ENCODE measurements at places on chromosomes 12 and 14. TPM values are rescaled to one million over a fixed set of nuclear protein-coding genes. Genes with fewer than 3 reads are reported as not detected.
A peak's percentile ranks its signal among the peaks of the same experiment; 100 is the strongest.

Gene TAS2R20
- 0.54 TPM for total RNA-seq

- peak within 1 kb of the TSS; percentile 60 for H3K4me3 ChIP-seq
- no peak for DNase-seq
- peaks cover 5% of the 10 kb centered on the region for H3K27me3 ChIP-seq
- H3K36me3 ChIP-seq, result peaks cover 4% of the 10 kb centered on the region
- peaks cover 18% of the 10 kb centered on the region for H3K4me1 ChIP-seq
- no peak within 1 kb of the TSS for H3K27ac ChIP-seq
Observed at GRCh38 chr12:121793440-121793837, at the start of gene RHOF. TSS of gene RHOF (minus strand) at chr12:121793688. CDS start at chr12:121793633, 55 bp downstream.

GRCh38 chr14:92719890-92720323 is 28.5 kb downstream of the LGMN start:
- no peaks in the 10 kb centered on the region for H3K27me3 ChIP-seq
- no peak for DNase-seq
- H3K27ac ChIP-seq, result no peak overlapping the region
- H3K36me3 ChIP-seq, result no peaks in the 10 kb centered on the region
- H3K4me1 ChIP-seq, result no peaks in the 10 kb centered on the region
- no peak overlapping the region for H3K4me3 ChIP-seq

Gene NR1H4
- total RNA-seq, result not detected

- no peaks in the 10 kb centered on the region for H3K27me3 ChIP-seq
- H3K27ac ChIP-seq, result no peak overlapping the region
- H3K36me3 ChIP-seq, result no peaks in the 10 kb centered on the region
- no peak for DNase-seq
Observed at GRCh38 chr12:49689785-49690184, 17.4 kb downstream of the FMNL3 start.

- H3K27ac ChIP-seq, result no peak overlapping the region
- no peaks in the 10 kb centered on the region for H3K27me3 ChIP-seq
- H3K4me1 ChIP-seq, result no peaks in the 10 kb centered on the region
- no peak overlapping the region for H3K4me3 ChIP-seq
Observed at GRCh38 chr14:72247896-72248465, 315.8 kb downstream of the RGS6 start.

Gene NKX2-1
- total RNA-seq, result not detected

- no peak overlapping the region for H3K27ac ChIP-seq
- H3K4me1 ChIP-seq, result no peaks in the 10 kb centered on the region
- DNase-seq, result no peak
- H3K36me3 ChIP-seq, result no peaks in the 10 kb centered on the region
- H3K27me3 ChIP-seq, result no peaks in the 10 kb centered on the region
Observed at GRCh38 chr12:63362791-63363190, 211.8 kb upstream of the AVPR1A start.

Gene CYP27B1
- 3.3 TPM for total RNA-seq

DNA sequence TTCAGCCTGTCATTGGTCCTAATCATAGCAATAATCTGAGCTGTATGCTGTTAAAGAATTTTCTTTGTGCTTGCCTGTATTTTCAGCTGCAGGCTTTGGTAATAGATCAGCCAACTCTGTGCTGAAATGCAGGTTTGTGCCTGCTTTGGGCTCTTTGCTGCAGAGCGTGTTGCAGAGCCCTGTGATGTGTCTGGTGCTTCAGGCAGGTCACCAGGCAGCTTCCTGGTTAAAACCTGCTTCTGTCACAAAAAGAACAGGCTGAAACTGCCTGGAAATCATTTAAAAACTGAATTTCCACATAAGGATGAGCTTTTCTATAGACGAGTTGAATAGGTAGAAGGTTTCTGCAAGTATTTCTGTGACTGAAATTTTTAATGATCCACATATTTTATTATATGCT is 3.1 kb downstream of the DIP2B start:
- H3K36me3 ChIP-seq, result no peaks in the 10 kb centered on the region
- H3K27me3 ChIP-seq, result no peaks in the 10 kb centered on the region
- no peak for DNase-seq
- peaks cover 2% of the 10 kb centered on the region for H3K4me1 ChIP-seq
- H3K27ac ChIP-seq, result no peak overlapping the region

Gene PRORP
- total RNA-seq, result 44.8 TPM

Gene SLC4A8
- total RNA-seq, result 15.2 TPM

Gene TMEM229B
- 0.50 TPM for total RNA-seq

DNA sequence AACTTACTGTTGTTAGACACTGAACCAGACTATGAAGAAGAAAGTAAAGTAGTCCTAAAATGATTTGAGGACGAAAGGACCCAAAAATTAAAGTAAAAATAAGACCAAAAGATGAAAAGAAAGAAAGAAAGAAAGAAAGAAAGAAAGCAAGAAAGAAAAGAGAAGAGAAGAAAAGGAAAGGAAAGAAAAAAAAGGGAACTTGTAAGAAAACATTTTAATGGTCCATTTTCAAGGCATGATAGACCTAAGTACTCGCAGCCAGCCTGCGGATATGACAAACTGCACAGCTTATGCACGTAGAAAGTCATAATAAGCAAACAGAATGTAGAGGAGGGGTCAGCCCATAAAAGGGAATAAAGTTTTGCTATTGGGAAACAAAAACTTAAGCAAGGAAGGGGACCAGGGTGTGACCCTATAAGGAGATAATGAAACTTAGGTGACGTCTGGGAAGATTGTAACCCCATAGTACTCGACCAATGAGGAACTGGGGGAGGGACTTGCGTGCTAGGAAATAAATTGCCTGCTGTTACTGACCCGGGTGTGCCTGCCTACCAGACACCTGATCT is 59.7 kb downstream of the APOBEC1 start:
- H3K36me3 ChIP-seq, result no peaks in the 10 kb centered on the region
- DNase-seq, result no peak
- no peak overlapping the region for H3K4me3 ChIP-seq
- no peaks in the 10 kb centered on the region for H3K4me1 ChIP-seq
- H3K27me3 ChIP-seq, result no peaks in the 10 kb centered on the region
- H3K27ac ChIP-seq, result no peak overlapping the region

DNA sequence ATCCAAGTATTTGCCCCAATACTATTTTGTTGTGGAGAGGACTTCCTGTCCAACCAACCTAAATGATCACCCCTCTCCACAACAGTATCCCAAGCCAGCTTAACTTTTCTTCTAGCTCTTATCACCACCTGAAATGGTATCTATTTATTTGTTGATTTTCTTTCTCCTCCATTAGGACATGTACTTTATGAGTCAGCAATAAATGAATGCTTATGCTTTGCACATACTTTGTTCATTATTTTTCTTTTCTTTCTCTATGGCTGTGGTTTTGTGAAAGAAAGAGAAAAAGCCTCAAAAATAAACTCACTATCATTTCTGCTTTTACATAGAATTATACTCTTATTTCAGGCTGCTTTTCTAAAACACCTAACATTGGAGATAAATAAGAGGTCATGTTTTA is 371.3 kb downstream of the NELL2 start:
- no peaks in the 10 kb centered on the region for H3K27me3 ChIP-seq
- no peaks in the 10 kb centered on the region for H3K4me1 ChIP-seq
- no peak overlapping the region for H3K4me3 ChIP-seq
- no peaks in the 10 kb centered on the region for H3K36me3 ChIP-seq

- peaks cover 10% of the 10 kb centered on the region for H3K36me3 ChIP-seq
- no peak overlapping the region for H3K4me3 ChIP-seq
- H3K27me3 ChIP-seq, result no peaks in the 10 kb centered on the region
- H3K27ac ChIP-seq, result no peak overlapping the region
- no peaks in the 10 kb centered on the region for H3K4me1 ChIP-seq
Observed at GRCh38 chr14:69460093-69460701, 24.3 kb upstream of the PLEKHD1 start.

DNA sequence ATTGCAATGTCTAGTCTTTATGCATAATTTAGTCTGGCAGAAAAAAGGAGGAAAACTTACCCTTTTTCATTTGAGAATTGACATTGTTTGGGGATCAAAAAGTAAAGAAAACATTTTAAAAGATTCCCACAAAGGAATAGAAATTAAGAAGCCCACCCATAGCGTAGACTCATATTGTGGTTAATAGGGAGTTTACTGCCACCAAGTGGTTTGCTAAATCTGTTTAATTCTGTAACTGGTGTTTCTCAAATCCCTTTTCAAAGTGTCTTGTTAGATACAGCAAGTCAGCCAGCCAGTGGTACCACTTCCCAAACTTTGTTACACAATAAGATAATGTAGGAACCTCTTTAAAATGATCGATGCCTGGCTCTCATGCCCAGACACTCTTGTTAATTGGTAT is 180.3 kb downstream of the IPO8 start:
- no peak overlapping the region for H3K4me3 ChIP-seq
- H3K4me1 ChIP-seq, result no peaks in the 10 kb centered on the region
- no peaks in the 10 kb centered on the region for H3K27me3 ChIP-seq
- no peak for DNase-seq
- H3K27ac ChIP-seq, result no peak overlapping the region
